ENCODE measurements at places on chromosomes 3 and 15.

DNA sequence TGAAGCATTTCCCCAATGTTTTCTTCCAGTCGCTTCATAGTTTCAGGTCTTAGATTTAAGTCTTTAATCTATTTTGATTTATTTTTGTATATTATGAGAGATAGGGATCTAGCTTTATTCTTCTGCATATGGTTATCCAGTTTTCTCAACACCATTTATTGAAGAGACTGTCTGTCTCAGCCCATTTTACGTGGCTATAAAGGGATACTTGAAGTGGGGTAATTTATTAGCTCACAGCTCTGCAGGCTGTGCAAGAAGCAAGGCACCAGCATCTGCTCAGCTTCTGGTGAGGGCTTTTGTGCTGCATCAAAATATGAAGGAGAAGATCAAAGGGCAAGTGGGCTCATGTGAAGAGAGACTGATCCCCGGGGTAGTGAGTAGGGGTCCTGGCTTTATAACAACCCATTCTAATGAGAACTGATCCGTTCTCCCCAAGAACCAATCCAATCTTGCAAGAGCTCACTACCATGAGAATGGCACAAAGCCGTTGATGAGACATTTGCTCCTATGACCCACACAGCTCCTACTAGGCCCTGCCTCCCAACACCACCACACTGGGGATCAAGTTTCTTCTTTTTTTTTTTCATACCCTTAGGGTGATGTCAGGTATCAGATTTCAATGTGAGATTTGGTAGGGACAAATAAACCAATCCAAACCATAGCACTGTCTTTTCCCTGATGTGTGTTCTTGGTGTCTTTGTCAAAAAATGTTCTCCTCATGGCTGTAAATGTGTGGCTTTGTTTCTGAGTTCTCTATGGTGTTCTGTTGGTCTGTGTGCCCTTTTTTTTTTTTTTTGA lies 63.2 kb downstream of the IQGAP1 start:
- DNase-seq, result no peak

- DNase-seq, result no peak
Observed at GRCh38 chr3:129605203-129605921, 1.1 kb downstream of the PLXND1 start.

- no peak for DNase-seq
Observed at GRCh38 chr3:35523838-35524237, 115.5 kb upstream of the ARPP21 start.

DNA sequence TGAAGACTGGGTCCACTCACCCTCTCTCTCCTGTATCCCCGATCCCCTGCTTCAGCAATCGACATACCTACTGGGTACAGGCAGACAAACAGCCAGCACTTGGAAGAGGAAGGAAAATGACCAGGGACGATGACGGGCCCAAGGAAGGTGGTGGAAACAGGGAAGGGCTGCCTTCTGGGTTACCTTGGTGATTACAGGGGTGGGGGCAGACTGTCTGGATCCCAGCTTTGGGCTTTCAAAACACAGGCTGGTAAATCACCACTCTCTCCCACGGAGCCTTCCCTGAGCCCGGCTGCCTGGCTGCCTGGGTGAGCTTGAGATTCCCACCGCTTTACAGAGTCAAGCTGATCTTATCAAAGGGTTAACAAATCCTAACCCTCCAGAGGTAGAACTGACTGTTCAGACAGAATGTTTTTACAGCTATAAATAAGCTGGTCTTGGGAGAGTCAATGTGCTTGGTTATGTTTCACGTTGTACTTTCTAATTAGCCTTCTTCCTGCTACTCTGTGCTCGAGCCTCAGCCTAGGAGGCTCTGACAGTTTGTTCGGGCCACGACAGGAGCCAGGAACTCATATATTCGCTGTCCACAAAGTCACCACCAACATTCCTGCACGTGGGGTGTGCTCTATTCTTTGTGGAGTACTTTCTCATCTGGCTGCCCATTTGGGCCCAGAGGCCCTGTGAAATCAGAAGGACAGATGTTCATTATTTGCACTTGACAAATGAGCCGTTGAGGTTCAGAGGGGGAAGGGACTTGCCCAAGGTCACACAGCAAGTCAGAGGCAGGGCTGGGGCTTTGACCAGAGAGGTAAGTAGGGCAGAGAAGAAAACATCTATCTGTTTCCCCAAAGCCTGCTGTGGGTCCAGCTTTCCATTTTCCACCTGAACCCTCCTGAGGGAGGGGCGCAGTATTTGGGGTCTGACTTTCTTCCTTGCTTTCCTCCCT lies 63.5 kb downstream of the FEM1B start:
- DNase-seq, result no peak

DNA sequence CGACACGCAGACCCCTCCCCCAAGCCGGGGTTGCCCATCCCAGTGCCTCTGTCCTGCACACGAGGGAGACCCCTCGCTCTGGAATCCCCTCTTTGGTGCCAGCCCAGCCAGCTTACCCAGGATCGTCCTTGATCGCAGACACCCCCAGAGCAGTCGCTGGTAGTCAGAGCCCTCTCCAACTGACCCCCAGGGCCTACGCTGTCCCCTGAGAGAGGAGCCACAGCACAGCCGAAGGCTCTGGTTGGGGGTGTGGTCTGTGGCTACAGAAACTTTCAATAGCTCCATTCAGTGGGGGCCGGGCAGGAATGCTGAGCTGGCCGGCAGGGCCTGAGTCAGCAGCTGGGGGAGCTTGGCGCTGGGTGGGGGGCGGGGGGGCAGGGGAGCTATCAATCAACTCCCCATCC lies at the start of gene LCTL:
TSS of gene LCTL (minus strand) at position 258 of the 404 bp plus-strand sequence. CDS start 633 bp downstream, outside the sequence.
- DNase-seq, result no peak

GRCh38 chr3:66451766-66452165 lies 49.1 kb downstream of the LRIG1 start:
- no peak for DNase-seq
